Nephron progenitor cell (in vitro differentiated cells): ENCODE measurements at places on chromosomes 5 and 9.

DNA sequence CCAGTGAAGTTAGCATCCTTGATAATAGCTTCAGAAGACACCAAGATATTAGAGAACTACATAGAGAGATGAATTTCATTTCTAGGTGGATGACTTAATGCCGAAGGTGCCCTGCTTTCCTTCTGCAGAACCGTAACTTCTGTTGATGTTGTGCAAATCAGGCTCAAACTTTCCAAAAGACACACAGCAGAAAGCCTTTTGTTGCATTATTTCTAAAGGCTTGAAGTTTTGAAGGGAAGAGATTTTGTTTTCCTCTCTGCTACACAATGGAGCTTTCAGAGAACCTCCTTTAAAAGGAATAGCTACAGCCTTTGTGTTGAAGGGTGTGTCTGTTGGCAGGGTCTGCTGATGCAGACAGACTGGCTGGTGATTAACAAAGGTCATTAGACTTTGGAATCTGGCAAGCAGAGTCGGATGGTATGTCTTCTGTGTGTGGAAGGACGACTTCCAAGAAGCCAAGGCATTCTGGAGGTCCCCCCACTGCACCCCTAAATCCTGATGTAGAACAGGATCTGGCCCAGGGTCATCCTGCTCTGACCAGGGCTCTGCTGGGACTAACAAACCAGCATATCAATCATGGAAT, 57.8 kb downstream of the ZNF462 start:
- peaks cover 100% of the 10 kb centered on the region for H3K36me3 ChIP-seq
- H3K27ac ChIP-seq: peak overlapping the region; percentile 97
- H3K27me3 ChIP-seq: no peaks in the 10 kb centered on the region
- DNase-seq: no peak
- peaks cover 34% of the 10 kb centered on the region for H3K4me1 ChIP-seq

DNA sequence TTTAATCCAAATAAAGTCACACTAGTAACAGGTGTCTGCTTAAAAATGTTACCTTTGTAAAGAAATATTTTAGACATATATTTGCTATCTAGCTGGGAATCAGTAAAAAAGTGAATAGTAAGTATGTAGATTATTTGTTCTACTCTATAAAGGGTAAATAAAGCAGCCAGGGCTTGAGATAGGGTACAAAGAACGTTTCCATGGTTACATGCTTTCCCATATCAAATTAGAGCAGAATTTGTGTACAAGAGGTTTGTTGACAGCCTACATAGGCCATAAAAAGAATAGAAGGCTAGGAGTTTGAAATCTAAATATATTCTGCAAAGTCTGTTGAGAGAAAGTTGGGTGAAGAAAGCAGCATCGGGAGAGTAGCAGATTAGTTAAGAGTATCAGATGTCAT, 160.9 kb upstream of the POU5F2 start:
- no peaks in the 10 kb centered on the region for H3K36me3 ChIP-seq
- H3K4me1 ChIP-seq: no peaks in the 10 kb centered on the region
- no peak overlapping the region for H3K27ac ChIP-seq
- H3K4me3 ChIP-seq: no peak overlapping the region

DNA sequence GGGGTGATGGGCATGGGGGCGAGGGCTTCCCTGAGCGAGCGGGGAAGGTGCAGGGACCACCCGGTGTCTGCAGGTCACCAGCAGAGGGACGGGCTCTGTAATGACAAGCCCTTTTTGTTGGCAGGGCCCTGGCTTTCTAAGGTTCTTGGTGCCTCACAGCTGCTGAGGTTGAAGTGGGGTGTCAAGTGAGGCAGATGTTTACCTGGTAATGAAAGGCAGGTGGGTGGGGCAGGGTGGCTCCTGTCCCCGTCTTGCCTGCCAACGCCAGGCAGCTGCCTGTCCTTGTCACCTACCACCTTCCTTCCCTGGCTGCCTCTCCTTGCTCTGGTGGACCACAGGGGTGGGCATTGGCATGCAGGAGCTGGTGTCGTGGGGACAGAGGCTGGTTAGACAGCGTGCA, 41.0 kb upstream of the SEMA4D start:
- no peak for DNase-seq
- peaks cover 3% of the 10 kb centered on the region for H3K27me3 ChIP-seq
- H3K27ac ChIP-seq: no peak overlapping the region

DNA sequence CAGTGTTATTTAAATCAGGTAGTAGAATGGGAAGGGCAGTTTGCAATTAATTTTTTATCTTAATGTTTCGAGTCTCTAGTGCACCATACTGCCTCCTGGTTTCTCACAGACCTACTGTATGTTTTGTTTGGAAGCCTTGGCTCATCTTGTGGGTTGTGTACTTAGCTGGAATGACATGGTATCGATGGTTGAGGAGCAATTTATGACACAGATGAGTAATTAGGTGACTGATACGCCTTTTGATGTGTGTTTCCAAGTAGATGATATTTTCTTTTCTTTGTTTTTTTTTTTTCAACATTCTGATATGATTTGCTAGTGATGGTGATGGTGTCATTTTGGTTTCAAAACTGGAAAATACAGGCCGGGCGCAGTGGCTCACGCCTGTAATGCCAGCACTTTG, 16.1 kb downstream of the BASP1 start:
- peaks cover 97% of the 10 kb centered on the region for H3K36me3 ChIP-seq
- no peak for DNase-seq
- H3K4me3 ChIP-seq: no peak overlapping the region
- peaks cover 10% of the 10 kb centered on the region for H3K4me1 ChIP-seq
